Stimulated activated CD4-positive, alpha-beta T cell treated with anti-CD3 and anti-CD28 coated beads, Interleukin-15, amount 100 ng/mL, for 1 hour (primary cell): ENCODE measurements at places on chromosomes 7 and 10.

DNA sequence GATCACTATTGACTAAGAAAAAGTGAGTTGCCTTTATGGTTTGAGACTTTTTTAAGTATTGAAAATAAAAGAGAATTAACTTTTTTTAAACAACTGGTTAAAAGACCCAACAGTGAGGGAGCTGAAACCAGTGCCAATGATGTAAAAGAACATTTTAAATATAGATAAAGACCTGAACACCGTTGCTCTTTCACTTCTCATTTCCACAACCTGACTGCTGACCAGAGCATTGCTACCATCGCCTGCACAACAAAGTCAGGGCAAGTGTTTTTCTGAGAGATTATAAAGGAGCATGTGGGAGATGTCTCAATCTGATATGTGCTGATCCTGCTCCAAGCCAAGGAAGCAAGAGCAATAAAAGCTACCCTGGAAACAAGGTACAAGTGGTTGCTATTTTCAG is 34.7 kb downstream of the IMMP2L start:
- no peak for DNase-seq

GRCh38 chr7:23895666-23896096 is 185.7 kb downstream of the STK31 start:
- DNase-seq: no peak

GRCh38 chr7:38006559-38006958 is 86.1 kb downstream of the EPDR1 start:
- no peak for DNase-seq

- no peak for DNase-seq
Measured at GRCh38 chr10:105398202-105398601, 757.1 kb downstream of the SORCS3 start.

DNA sequence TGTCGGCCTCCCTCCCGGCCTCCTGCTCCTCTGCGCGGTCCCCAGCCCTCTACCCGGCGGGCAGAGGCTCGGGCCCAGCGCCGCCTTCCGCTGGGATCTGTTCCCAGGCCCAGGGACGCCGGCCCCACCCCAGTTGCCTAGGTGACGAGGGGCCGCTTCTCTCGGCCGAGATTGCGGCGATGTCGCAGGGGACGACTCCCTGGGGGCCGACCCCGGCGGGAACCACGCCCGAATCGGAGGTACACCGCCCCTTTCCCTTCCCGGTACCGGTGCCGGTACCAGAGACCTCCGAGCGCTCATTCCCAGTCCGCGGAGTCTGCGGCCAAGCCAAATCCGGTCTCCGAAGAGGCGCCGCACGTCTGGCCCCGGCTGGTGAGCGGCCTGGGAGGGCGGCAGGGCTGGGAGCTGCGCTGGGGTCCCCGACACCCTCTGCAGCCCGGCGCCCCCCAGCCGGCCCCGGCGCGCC is at the start of gene CABCOCO1:
TSS of gene CABCOCO1 (plus strand) at position 136 of the 466 bp plus-strand sequence. CDS start at position 180, 44 bp downstream.
- no peak for DNase-seq

- no peak for DNase-seq
Measured at GRCh38 chr7:72003236-72003635, 408.9 kb downstream of the CALN1 start.

- DNase-seq: no peak
Measured at GRCh38 chr7:138668946-138669345, 32.2 kb downstream of the SVOPL start.

- DNase-seq: no peak
Measured at GRCh38 chr7:150383710-150384397, 4.7 kb downstream of the ZNF775 start.

DNA sequence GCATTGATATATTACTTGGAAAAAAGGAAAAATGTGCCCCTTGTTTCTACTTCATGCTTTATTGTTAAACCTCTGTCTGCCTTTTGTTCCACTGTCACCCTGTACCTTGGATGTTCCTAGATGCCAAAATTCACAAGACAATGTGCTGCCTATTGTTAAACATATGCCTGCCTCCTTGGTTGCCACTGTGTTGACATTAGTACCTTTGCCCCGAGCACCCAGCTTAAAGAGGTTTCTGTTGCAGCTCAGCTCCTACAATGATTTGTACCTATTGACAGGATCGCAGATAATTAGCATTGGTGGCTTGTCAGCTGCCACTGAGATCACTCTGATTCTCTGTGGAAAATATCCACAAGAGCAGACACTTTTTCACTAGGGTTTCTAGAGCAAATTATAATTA is 188.0 kb downstream of the KCND2 start:
- no peak for DNase-seq

DNA sequence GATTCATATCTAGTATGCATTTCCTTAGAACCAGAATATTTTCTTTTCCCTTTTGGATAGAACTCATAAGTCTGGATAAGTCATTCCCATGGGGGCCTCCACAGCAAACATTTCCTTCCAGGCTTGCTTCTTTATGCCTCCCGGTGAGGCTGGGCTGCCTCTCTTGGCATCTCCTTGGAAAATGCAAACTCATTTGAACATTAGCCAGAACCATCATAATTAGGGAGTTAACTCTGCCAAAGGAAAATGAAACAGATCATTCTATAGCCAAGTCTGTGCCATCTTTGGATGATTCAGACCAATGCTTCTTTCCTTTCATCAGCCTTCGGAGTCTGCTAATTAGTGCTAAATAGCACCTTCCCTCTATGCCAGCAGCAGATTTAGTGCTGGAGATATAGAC is 81.1 kb downstream of the PLPP4 start:
- DNase-seq: no peak

DNA sequence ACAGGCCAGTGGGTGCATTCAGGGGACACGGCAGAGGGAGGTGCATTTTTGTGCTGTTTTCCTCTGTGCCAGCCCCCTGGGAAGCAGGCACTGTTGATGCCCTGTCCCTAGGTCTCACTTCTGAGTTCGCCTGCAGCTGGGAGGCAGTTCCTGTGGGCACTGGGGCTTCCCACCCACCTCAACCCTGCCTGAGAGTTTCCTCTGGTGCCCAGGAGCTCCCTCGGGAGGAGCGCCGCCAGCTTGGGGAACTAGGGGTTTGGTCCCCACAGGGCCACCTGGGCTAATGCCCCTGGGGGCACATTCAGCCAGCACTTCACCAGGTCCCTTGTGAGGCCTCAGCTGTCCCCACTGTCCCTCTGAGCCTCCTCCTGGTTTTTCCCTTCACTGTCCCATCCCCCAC is 178.2 kb upstream of the RHEB start:
- no peak for DNase-seq

DNA sequence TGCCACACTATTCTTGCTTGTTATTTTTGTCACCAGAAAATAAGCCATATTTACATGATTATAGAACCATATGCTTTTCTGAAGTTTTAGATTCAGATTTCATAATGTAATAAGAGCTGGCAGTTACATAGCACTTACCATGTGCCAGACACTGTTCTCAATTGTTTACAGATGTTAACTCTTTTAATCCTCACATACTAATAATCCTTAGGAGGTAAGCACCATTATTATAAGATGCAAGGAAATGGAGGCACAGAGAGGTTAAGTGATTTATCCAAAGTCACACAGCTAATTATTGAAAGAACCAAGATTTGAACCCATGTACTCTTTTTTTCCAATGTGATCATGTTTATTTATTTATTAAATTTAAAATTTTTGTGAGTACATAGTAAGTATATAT is 57.2 kb downstream of the CREB5 start:
- DNase-seq: no peak

DNA sequence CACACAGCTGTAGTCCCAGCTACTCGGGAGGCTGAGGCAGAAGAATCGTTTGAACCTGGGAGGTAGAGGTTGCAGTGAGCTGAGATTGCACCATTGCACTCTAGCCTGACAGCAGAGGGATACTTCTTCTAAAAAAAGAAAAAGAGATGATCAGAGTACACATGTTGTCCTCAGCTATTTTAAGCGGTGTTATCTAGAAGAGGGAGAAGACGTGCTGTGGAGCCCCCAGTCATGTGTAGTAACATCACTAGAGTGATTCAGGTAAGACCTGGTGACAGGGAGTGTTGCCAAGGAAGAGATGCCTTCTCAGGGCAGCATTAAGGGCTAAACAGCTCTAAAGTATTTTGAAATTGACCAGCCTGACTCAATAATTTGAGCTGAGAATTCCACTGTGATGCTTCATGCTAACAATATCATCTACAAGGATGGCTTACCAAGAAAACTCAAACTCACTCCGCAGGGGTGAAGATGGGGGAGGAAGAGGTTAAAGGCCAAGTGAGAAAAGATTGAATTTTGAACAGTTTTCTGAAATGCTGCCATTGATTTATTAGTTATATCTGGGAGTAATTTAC is 97.4 kb downstream of the KLF6 start:
- DNase-seq: no peak

DNA sequence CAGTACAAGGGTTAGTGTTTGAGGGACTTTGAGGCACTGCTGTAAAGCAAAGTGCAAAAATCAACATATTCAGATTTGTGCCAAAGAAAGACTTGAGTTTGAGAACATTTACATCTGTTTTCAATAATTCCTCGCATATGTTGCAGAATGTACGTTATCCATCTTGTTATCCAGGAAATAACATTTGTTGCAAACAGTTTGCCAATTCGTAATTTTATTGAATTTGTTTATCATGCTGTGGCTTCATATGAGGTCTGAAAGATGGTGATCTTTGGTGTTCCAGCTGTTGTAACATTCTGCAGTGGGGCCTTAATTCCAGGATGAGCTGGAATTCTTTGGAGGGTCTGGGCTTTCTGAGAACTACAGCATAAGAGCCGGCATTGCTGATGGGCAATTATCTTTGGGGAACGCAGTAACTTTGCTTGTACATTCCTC is 396.2 kb downstream of the LRMDA start:
- DNase-seq: no peak

DNA sequence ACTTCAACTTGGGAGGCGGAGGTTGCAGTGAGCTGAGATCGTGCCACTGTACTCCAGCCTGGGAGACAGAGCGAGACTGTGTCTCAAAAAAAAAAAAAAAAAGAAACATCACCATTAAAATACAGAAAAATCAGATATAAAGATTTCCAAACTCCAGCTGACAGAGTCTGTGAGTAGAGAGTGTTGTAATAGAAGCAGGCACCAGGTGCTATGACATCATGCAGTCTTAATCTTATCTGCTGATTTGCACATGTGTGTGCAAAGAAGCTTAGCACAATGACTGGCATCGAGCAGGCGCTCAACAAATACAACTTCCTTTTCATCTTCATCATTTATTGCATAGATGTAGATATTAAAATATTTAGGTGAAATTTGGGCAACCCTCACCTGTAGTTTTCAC is 92.2 kb downstream of the PRKCQ start:
- DNase-seq: no peak

DNA sequence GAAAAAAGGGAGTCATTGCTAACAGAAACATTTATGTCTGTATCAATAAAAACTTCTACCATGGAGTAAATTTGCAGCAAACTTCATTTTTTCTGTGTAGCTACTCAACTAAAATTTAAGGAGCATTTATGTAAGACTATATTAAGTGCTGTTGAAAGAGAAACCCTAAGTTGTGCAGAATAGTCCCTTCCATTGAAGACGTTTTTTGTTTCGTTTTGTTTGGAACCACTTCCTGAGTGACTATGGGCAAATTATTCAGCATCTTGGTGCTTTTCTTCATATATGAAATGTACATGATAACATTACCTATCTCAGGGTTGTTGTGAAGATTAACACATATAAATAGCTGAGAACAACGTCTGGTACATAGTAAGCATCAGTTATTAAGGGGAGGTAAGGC is 24.3 kb downstream of the SEM1 start:
- DNase-seq: no peak

- DNase-seq: no peak
Measured at GRCh38 chr7:116315293-116315692, 105.0 kb downstream of the TES start.

DNA sequence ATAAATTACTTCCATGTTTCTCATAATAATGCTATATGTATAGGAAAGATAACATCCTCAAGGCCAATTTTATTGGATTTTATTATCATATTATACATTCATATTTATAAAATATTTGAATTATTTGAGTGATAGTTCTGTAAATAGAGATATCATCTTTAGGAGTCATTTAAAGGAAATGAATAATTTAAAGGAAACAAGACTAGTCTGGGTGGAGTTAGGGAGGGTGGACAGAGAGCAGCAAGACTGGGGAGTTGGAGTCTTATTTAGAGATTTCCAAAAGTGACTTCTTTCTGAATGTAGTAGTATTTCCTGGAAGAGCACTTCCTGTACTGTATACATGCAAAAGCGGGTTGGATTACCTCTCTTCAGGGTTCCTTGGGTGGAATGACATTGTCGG is 342.3 kb downstream of the SUGCT start:
- no peak for DNase-seq

- DNase-seq: no peak
Measured at GRCh38 chr10:98154076-98154475, 19.6 kb downstream of the R3HCC1L start.

GRCh38 chr10:58856508-58857240 is 319.8 kb upstream of the PHYHIPL start:
- DNase-seq: no peak

GRCh38 chr10:63586043-63586442 is 64.8 kb downstream of the REEP3 start:
- no peak for DNase-seq

GRCh38 chr7:31003721-31004120 is 40.0 kb downstream of the GHRHR start:
- no peak for DNase-seq

DNA sequence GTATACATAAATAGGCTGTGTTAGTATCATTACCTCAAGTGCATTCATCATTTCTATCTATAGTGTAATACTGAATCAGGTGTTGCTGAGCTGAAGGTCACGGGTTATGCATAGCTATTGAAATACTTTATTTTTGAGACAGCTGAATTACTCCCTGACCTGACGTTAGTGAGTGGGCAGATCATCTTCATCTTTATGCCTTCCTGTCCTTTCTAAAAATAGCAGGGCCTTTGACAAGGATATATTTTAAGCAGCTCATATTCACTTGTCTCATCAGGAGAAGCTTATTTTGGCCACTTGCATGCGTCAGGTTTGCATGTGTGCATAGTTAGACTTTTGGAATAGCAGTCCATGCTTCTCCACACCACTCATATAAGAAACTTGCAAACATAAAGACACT is 63.6 kb upstream of the DKK1 start:
- DNase-seq: no peak
